ENCODE measurements at places on chromosomes 2 and 18. TPM values are rescaled to one million over a fixed set of nuclear protein-coding genes. Genes with fewer than 3 reads are reported as not detected.

Gene PECR
- 16.6 TPM for total RNA-seq

Gene CNDP1
- not detected for total RNA-seq

Gene TTR
- total RNA-seq: not detected

Gene RGPD8
- 11.1 TPM for total RNA-seq

Gene ALPI
- total RNA-seq: not detected

Gene CRYGD
- not detected for total RNA-seq

Gene MRO
- 0.18 TPM for total RNA-seq

Gene NT5DC4
- not detected for total RNA-seq

Gene SLC8A1
- 13.1 TPM for total RNA-seq

Gene PDE11A
- under 0.01 TPM for total RNA-seq

Gene GATA6
- 28.6 TPM for total RNA-seq

Gene MXD1
- 5.8 TPM for total RNA-seq

Gene SERPINB2
- 0.74 TPM for total RNA-seq

Gene SETBP1
- total RNA-seq: 2.8 TPM

Gene TFCP2L1
- not detected for total RNA-seq

Gene RDH14
- 20.2 TPM for total RNA-seq

Gene RGPD3
- 0.09 TPM for total RNA-seq

Gene TDRD15
- not detected for total RNA-seq

Gene COMMD1
- total RNA-seq: 41.5 TPM

Gene PRSS56
- not detected for total RNA-seq

Gene ANKRD30B
- total RNA-seq: under 0.01 TPM

Gene CYP27A1
- 17.1 TPM for total RNA-seq

Gene LINC00305
- not detected for total RNA-seq

Gene BCL2
- total RNA-seq: 2.2 TPM

Gene EVX2
- total RNA-seq: under 0.01 TPM

Gene GKN1
- total RNA-seq: not detected

Gene ITPRIPL1
- total RNA-seq: 0.43 TPM

Gene UGT1A1
- not detected for total RNA-seq

All from smooth muscle cell of bladder (primary cell).